ENCODE measurements at places on chromosomes 12 and 14.
A peak's percentile ranks its signal among the peaks of the same experiment; 100 is the strongest.

- peak; percentile 83 for DNase-seq
Observed at GRCh38 chr12:123983822-123984485, 10.9 kb downstream of the ZNF664 start.

DNA sequence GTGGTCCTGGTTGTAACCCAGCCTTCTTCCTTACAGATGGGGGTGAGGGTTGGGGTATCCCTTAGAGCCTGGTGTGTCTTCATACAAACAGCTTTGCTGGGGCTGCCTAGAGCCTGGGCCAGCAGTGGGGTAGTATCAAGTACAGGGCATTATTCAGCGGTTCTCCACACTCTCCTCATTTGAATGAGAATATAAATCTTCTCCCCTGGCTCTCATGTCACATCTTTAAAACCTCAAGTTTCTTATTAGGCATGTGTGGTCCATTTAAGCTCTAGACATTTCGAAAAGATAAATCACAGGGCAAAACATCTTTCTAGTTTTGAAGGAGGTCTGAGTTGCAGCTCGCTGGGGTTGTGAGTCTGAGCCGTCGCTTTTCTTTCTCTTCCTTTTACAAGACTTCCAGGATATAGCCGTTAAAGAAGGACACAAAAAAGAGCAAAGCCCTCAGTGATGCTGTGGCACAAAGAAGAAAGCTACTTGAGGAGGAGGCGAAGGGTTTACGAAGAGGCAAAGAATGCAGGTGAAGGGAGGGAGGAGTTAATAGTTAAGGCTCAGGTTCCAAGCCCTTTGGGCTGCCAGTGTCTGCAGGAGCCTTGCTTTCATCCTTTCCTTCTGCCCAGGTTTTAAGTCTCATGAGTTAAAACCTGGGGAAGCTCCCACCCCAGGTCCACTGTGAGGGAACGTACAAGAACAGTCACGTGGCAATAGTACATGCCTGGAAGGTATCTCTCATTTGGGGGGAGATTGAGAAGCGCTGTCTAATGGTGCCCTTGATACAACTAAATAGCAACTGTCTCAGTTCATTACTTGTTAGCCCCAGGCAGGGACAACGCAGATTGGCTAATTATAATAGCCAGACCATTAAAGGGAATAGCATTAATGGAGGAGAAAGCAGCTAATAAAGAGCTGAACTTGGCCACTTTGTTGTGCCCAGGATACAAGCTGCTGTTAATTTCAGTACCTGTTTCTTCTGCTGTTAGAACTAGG is 94.2 kb downstream of the ETV6 start:
- DNase-seq, result no peak

DNA sequence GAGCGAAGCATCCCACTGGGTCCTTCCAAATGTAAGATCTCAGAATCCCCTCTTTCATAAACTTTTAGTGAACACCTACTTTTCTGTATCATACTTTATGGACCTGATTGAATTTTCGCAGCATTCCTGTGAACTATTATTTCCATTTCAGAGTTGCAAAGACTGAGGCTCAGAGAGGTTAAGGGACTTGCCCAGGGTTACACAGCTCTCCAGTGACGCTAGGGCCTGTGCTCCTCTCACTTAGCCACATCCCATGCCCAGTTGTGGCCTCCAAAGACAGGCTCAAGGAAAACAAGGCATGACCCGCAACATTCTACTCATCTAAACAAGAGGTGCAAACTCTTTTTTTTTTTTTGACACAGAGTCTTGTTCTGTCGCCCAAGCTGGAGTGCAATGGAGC is 25.9 kb upstream of the SPPL3 start:
- no peak for DNase-seq

DNA sequence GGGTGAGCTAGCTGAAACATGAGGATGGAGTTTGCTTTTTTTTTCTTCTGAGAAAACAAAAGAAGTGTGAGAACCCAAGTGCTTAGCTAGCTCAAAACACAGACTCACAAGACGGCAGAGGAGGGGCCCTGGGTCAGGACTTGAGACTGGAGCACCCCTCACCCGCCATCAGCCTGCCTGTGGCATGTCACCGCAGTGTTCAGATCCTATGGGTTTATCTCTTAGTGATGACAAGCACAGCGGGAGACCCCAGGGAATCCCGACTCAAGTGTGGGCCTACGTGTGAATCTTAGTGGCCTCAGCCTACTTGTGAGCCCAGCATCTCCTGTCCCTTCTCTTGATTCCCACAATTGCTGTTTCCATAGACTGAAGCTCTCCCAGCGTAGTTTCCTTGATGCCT is 22.9 kb downstream of the DYRK4 start:
- no peak for DNase-seq

- DNase-seq, result no peak
Observed at GRCh38 chr12:118082161-118082560, 21.2 kb upstream of the WSB2 start.

DNA sequence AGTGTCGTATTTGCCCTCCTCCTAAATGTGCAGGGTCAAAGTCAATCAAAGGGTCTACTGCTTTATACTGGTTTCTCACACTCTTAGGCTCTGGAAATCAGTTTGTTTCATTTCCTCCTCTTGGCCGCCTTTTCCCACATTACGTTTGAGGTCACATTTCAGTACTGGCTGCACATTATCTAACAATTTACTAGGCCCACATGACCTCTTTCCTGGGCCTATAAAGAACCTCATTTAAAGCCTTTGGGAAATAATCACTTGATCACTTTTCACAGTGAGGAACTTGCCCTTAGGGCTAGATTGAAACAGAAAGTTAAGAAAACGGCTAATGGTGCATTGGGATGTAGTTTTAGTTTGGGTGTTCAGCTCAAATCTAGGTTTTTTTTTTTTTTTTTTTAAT is 497.5 kb downstream of the RERGL start:
- DNase-seq, result no peak

DNA sequence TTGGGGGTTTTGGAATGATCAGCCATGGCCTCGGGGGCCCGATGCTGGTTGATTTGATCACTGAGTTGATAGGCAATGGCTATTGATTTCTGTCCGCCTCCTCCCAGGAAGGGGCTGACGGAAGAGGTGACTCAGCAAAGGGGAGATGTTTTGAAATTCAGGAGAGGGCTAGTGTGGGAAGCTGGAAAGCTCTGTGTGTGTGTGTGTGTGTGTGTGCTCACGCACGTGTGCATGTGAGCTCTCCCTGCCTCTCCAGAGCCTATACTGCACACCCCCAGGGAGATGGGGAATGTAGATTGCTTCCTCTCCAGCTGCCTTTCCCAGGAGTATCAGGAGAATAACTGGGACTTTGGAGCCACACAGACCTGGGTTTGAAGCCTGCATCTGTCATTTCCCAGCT is 184.9 kb upstream of the MYL2 start:
- no peak for DNase-seq

- DNase-seq, result peak; percentile 85
Observed at GRCh38 chr14:65187421-65188049, 85.2 kb upstream of the MAX start.

GRCh38 chr12:95446506-95446900 is 27.4 kb upstream of the METAP2 start:
- DNase-seq, result peak; percentile 64

DNA sequence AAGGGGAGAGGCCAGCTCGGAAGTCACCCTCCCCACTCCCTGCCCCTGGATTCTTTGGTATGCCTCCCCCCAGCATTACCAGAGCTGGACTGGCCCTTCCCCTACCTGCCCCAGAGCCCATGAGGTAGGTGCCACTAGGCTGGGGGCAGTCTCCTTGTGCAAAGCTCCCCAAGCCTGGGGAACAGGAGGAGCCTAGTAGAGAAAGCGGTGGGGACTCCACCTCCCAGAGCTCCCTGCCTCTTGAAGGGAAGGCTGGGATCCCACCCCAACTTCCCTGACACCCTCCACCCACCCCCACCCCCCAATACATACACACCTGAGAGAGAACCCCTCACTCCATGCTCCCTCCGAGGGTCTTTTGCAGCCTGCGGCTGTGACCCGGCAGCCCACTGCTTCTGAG is 30.4 kb downstream of the FIGNL2 start:
- DNase-seq, result no peak

DNA sequence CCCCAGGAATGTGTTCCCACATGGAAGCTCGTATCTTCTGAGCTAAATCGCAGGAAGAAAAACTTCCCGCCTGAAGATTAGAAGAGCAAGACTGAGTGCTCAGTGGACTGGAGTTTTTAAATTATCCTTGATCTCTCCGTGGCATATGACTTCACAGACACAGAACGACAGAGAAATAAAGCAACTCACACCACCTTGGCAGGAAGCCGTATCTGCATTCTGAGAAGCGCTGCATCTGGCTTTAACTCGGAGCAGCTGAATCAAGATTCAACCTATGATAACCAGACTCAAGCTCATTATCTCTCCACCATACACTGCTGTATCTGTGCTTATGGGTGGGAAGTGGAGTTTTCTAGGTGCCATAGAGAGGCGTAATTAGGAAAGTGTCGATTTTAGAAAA is 1482.7 kb downstream of the AACS start:
- DNase-seq, result peak; percentile 31

DNA sequence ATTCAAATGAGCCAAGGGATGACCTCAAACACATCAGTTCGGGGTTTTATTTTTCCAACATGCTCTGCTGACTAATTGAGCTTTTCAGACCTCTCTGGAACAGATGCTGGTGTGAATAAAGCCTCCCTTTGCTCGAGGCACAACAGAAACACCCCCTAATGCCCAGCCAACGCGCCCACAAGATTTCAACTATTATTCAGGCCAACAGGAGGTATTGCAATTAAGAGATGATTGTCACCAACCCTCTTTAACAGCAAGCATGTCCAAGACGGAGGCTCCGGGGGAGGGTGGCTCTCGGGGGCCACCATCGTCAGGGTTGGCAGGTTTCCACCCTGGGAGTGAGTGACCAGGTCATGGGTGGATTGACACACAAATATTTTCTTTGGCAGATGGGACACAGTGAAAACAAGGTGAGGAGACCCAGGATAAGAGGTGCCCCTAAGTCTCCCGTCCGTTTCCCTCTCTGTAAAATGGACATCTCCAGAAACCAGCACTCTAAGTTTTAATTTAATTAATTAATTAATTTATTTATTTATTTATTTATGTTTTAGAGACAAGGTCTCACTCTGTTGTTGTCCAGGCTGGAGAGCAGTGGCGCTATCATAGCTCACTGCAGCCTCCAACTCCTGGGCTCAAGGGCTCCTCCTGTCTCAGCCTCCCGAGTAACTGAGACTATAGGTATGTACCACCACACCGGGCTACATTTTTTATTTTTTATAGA is 56.1 kb downstream of the MAP1LC3B2 start:
- peak; percentile 66 for DNase-seq

GRCh38 chr12:82645414-82645813 is 41.3 kb upstream of the TMTC2 start:
- no peak for DNase-seq

- no peak for DNase-seq
Observed at GRCh38 chr14:22821193-22822015, 6.2 kb upstream of the SLC7A7 start.

GRCh38 chr14:104227806-104228205 is 89.4 kb downstream of the KIF26A start:
- DNase-seq, result no peak

DNA sequence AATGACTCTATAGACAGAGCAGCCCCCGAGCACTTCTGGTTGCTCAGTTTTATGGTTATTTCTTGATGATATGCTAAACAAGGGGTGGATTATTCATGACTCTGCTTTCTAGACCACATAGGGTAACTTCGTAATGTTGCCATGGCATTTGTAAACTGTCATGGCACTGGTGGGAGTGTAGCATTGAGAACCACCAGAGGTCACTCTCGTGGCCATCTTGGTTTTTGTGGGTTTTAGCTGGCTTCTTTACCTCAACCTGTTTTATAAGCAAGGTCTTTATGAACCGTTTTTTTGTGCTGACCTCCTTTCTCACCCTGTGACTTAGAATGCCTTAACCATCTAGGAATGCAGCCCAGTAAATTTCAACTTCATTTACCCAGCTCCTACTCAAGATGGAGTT is 1036.2 kb upstream of the FLRT2 start:
- no peak for DNase-seq

GRCh38 chr14:27721760-27722159 is 1044.8 kb upstream of the FOXG1 start:
- no peak for DNase-seq

DNA sequence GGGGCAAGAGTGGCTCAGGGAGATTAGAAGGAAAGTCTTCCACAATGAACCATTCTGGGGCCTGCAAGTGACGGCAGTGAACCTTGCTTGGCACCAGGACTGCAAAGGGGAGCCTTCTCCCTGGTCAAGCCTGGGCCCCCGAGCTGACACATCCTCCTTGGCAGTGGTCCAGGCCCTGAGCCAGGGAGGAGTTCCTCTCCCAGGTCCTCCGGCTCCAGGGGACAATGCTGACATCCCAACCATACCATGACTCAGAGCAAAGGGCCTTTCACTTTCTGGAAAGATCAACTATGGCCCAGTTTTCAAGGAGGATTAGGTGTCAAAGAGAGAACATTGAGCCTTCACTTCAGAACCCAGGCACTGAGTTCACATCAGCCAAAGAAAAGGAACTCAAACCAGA is 756.5 kb upstream of the TBX3 start:
- DNase-seq, result no peak

GRCh38 chr12:86721713-86722397 is 465.7 kb upstream of the MGAT4C start:
- peak; percentile 13 for DNase-seq

GRCh38 chr12:129599406-129599805 is 304.4 kb downstream of the TMEM132D start:
- DNase-seq, result no peak

DNA sequence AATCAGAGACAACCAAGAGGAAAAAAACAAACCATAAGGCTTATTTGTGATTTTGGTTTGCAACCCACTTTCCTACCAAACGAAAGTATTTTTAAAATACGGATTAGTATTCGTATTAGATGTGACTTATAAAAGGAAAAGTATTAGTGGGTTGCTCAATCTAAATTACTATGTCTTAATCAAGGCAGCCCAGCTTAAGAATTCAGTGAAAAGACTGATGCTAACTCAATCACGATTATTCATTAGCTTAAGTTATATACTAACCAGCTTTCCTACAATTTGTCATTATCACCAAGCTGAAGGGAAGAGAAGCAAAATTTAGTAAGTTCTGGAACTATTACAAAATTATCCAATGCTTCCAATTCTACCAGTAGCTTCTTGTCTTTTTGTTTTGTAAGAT is 62.7 kb downstream of the FERMT2 start:
- DNase-seq, result no peak

DNA sequence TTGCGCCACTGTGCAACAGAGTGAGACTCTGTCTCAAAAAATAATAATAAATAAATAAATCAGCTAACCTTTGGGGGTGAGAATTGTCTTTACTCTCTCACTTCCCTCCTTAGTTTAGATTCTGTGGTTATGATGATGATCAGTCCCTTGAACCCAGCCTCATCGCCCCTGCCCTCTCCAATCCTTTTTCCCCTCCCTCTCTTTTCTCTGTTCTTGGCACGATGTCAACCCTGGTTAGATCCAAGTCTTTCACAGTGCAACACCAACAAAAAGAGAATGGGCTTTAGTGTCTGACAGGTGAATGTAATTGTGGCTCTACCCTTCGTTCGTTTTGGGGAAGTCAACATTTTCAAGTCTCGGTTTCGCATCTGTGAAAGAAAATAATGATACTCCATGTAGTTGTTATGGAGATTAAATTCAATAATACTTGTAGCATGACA is 59.0 kb downstream of the NTN4 start:
- DNase-seq, result no peak

- no peak for DNase-seq
Observed at GRCh38 chr14:47154276-47154797, 502.8 kb upstream of the RPL10L start.

GRCh38 chr14:89652352-89652751 is 235.3 kb upstream of the FOXN3 start:
- no peak for DNase-seq

Measured in brain (organoid and tissue), 16 donors.